ENCODE measurements at places on chromosomes 12 and 14.

GRCh38 chr12:53101931-53102781, 1.1 kb upstream of the SOAT2 start:
- no peak for DNase-seq

- DNase-seq: no peak
Observed at GRCh38 chr14:81245771-81246170, 25.0 kb upstream of the GTF2A1 start.

DNA sequence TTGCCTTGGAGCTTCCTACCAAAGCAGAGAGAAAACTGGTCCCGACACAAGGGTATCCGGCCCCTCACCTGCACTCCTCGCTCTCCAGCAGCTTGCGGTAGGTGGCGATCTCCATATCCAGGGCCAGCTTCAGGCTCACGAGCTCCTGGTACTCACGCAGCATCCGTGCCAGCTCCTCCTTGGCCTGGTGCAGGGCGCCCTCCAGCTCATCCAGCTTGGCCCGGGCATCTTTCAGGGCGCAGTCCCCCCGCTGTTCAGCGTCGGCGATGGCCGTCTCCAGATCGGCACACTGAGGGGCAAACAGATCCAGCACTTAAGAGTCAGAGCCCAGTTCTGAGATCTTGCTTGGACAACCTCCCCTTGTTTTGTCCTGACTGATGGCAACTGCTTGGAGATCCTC, 13.7 kb downstream of the KRT72 start:
- DNase-seq: no peak

DNA sequence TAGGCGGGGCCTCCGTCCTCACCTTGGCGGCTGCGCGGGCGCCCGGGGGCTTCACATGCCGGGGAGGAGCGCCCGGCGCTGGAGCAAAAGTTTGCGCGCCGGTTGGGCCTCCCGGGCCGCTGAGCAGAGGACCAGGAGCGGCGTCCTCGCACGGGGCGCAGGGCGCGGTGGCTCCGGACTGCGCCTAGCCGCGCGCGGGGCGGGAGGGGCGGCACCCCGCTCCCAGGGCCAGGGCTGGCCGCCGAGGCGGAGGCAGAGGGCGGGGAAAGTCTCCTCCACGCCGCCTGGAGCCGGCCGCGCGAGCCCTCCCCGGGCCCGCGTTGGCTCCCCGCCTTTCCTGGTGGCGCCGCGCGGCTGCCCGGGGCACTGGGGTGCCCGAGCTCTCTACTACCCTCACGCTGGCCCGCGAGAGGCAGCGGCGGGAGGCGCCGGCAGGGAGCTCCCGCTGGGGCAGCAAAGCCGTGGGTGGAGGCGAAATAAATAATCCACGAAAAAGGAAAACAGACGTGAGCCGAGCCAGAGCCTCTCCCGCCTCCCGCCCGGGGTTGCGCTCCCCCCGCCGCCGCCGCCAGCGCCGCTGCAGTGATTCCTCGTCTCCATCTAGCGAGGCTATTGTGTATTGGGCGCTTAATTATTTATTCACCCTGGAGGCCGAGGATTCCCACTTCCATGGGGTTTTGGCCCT, 400 bp upstream of the PRIMA1 start:
- DNase-seq: no peak

DNA sequence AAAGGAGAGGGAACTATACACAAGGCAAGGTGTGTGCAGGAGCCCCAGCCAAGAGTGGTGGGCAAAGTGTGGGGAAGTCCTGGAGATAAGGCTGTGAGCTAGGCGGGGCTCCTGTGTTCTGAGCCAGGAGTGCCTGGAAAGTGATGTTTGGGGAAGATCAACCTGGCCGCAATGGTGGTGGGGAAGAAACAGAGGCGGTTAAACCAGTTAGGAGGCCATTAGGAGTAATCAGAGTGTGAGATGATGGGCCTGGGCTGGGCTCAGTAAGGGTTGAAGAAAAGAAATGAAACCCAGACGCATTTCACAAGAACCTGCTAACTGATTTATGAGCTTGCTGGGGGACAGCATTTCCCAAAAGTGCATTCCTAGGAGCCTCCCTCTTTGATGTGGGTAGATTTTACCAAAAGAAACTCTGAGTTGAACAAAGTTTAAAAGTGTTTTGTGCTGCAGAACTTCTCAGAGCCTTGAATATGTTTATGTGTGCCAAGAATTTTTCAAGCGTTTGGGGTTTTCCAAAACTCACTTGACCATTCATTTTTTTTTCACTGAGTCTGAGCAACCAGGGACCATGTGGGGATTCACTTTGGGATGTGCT, 34.2 kb upstream of the LRP1-AS start:
- no peak for DNase-seq

Data from PC-9 (cell line).